ENCODE measurements at places on chromosomes 5 and 9. TPM values are rescaled to one million over a fixed set of nuclear protein-coding genes. Genes with fewer than 3 reads are reported as not detected.

RHOBTB3 gene
- total RNA-seq, result 337 TPM

NRG2 gene
- 0.51 TPM for total RNA-seq

GADD45G gene
- 2.3 TPM for total RNA-seq

SPINK6 gene
- not detected for total RNA-seq

ICE1 gene
- total RNA-seq, result 24.4 TPM

NMUR2 gene
- total RNA-seq, result not detected

GAS1 gene
- 7.4 TPM for total RNA-seq

PTPN3 gene
- total RNA-seq, result 2.3 TPM

SLC34A3 gene
- total RNA-seq, result not detected

BHMT gene
- 0.17 TPM for total RNA-seq

FOXD4L6 gene
- not detected for total RNA-seq

PLPP7 gene
- total RNA-seq, result 8.2 TPM

IARS1 gene
- total RNA-seq, result 538 TPM

TAF11L10 gene
- not detected for total RNA-seq

TMEM232 gene
- 5.6 TPM for total RNA-seq

PTGS1 gene
- 13.4 TPM for total RNA-seq

CCDC152 gene
- total RNA-seq, result 1.5 TPM

MCIDAS gene
- not detected for total RNA-seq

PCSK1 gene
- total RNA-seq, result not detected

ENTPD8 gene
- total RNA-seq, result under 0.01 TPM

KCNV2 gene
- total RNA-seq, result not detected

GMCL2 gene
- total RNA-seq, result under 0.01 TPM

LCNL1 gene
- total RNA-seq, result 3.3 TPM

TUT7 gene
- total RNA-seq, result 39.0 TPM

LCN15 gene
- total RNA-seq, result not detected

RAD17 gene
- total RNA-seq, result 20.5 TPM

SLC4A9 gene
- not detected for total RNA-seq

G3BP1 gene
- 132 TPM for total RNA-seq

ANKRD31 gene
- total RNA-seq, result 0.26 TPM

ANKRD33B gene
- total RNA-seq, result 7.8 TPM

TNFAIP8 gene
- 37.7 TPM for total RNA-seq

CATSPER3 gene
- total RNA-seq, result under 0.01 TPM

GFI1B gene
- total RNA-seq, result not detected

LURAP1L gene
- total RNA-seq, result 87.6 TPM

TSSK1B gene
- 0.50 TPM for total RNA-seq

RUSC2 gene
- 10.0 TPM for total RNA-seq

KCNMB1 gene
- not detected for total RNA-seq

CDH12 gene
- total RNA-seq, result not detected

FAT2 gene
- under 0.01 TPM for total RNA-seq

SPATA31A3 gene
- total RNA-seq, result not detected

CD180 gene
- not detected for total RNA-seq

ELL2 gene
- 121 TPM for total RNA-seq

AQP7 gene
- total RNA-seq, result 0.26 TPM
